M059J (cell line): ENCODE measurements at places on chromosomes 2 and 18. TPM values are rescaled to one million over a fixed set of nuclear protein-coding genes. Genes with fewer than 3 reads are reported as not detected.

- peak; percentile 43 for DNase-seq
Observed at GRCh38 chr2:43950383-43951008, 45.3 kb downstream of the LRPPRC start.

GRCh38 chr2:105278654-105279053 is 37.1 kb downstream of the GPR45 start:
- no peak for DNase-seq

- peak; percentile 11 for DNase-seq
Observed at GRCh38 chr2:39780825-39781600, 2.0 kb upstream of the THUMPD2 start.

The GPAT2 gene
- not detected in 2 replicates for total RNA-seq

- peak; percentile 4 for DNase-seq
Observed at GRCh38 chr18:34859496-34859895, 149.4 kb downstream of the DTNA start.

DNA sequence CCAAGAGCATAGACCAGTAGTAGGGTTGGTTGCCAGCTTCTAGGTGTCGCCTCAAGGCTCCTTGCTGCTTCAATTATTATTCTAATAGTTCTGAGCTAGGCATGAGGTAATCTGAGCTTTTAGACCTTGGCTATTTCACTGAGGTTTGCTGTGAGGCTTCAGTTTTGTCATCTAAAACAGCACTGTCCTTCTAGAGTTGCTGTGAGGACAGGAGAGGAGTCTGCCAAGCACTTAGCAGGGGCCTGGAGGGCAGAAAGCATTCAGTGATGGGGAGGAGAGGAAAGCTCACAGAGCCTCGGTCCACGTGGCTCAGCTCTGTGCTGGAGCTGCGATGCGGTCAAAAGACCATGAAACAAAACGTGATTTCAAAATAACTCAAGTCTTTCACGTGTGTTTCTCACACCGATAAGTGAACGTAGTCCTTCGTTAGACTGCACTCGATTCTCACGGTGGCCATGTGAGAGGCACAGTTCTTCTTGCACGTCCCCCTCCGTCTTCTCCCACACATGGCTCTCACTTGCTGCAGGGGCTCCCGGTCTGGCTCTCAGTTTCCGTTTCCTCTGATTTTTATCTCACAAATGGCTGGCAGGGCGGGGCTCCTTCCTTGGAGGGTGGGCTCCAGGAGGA is 113.7 kb downstream of the B3GNT2 start:
- DNase-seq: no peak

The DNAH6 gene
- total RNA-seq: 0.02 TPM in 1 of 2 replicates, not detected in the other

The CRACDL gene
- total RNA-seq: not detected in 2 replicates

- DNase-seq: no peak
Observed at GRCh38 chr2:235924675-235925063, 243.5 kb downstream of the GBX2 start.

- DNase-seq: no peak
Observed at GRCh38 chr2:236415684-236416444, 151.7 kb upstream of the ASB18 start.

DNA sequence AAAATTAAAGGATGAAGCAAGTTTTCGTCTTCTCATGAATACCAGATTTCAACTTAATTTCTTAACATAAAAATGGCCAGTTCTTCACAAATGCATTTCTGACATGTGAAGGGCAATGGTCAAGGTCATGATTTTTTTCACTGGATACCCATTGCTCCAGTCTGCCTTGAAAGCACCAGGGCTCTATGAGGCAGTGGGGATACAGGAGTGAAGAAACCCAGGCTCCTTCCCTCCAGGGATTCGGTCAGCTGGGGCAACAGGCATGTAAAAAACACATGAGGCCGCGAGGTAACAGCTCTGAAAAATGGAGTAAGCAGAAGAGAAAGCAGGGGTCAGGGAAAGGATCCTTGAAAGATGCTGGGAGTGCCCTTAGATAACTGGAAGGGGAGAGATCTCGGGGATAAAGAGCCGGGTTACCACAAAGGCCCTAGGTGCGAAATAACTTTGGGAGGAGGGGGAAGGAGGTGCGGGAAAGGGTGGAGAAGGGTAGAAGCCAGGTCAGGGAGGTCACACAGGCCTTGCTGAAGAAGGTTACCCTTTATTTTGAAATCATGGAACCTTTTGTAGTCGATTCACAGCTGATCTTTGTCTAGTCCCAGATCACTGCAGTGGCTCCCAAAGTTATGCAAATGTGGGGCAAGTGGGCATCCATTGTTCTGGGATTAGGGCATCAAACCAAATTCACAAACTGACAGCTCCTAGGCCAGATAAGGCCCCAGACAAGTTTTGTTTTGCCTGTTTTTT is 5.2 kb upstream of the SPRED2 start:
- no peak for DNase-seq
